Stimulated activated CD4-positive, alpha-beta T cell treated with anti-CD3 and anti-CD28 coated beads, Interleukin-15, amount 100 ng/mL, for 1 hour (primary cell): ENCODE measurements at places on chromosomes 11 and 22.

- DNase-seq: no peak
These were observed 30.0 kb upstream of the TCF20 start for GRCh38 chr22:42300259-42301076.

DNA sequence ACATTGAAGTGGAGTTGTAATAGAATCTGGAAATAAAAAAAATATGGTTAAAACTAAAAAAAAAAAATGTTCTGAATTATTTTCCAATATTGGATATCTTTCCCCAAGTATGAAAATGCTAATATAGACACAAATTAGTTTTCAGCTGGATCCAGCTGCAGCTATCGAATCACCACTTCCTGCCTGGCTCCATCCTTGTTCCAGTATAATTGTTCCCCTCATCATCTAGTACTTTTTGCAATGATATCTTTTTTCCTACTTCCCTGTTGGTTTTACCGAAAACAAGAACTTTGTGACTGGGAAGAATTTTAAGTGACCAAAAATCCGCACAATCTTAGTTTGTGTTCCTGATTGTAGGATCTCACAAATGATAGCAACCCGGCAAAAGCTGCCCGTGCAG lies 9.4 kb downstream of the OR4D9 start:
- DNase-seq: no peak

DNA sequence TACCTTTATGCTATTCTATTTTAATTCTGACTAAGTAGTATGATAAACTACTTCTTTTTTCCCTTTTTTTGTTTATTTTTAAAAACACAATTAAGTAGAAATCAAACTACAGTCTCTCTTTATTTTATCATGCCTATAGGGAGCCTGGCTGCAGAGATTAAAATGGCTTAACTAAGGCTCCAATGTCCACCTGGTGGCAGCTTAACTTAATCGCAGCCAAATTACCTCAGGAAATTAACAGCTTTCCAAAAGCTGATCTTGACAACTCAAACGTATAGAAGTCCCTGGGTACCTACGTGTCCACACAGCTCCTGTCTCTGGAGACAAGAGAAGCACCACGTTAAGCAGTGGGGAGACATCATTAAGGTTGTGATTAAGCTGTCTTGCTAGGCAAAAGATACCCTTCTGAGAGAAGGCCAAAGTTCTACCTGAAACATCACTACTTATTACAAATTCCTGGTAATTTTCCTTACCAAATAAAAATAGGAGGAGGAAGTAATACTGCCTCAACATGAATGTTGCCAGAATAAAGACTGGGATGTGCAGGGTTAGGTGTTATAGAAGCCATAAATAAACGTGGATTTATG lies 63.2 kb upstream of the SNX19 start:
- no peak for DNase-seq

GRCh38 chr11:115085461-115086210 lies 407.3 kb downstream of the NXPE2 start:
- DNase-seq: no peak

- DNase-seq: no peak
These were observed 378.2 kb upstream of the NARS2 start for GRCh38 chr11:78952890-78953289.

GRCh38 chr11:35115688-35116030 lies 23.3 kb upstream of the CD44 start:
- no peak for DNase-seq

GRCh38 chr11:69126286-69126685 lies 29.4 kb upstream of the SMIM38 start:
- no peak for DNase-seq

DNA sequence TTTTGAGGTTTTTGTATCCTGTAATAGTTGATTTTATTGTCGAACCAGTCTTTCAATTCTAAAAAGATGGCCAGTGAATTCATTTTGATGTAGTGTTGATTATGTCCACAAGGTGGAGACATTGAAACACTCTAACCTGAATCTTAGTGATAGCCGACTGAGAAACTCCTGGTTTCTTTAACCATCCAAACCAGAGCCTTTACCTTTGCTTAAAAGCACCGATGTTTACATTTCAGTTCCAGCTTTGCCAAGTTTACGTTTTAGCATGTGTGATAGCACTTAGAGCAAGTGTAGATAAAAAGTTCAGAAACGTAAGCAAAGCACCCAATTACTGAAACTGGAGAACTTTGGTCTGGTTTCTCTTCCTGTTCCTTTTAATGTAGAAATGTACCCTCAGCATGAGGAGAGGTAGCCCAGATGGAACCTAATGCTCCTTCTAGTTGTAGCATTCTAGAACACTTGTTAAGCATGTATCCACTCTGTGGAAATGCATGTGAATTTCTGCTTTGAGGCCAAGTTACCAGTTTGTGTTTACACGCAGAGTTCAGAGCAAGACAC lies 208.6 kb downstream of the DBX1 start:
- no peak for DNase-seq

- no peak for DNase-seq
These were observed 13.7 kb downstream of the ARAP1 start for GRCh38 chr11:72738199-72739141.

GRCh38 chr11:109821511-109821910 lies 271.7 kb upstream of the ZC3H12C start:
- DNase-seq: no peak
